ENCODE measurements at places on chromosomes 4 and X. TPM values are rescaled to one million over a fixed set of nuclear protein-coding genes. Genes with fewer than 3 reads are reported as not detected.

The ZNF674 gene
- 11.4 TPM for total RNA-seq

The PRDM8 gene
- total RNA-seq, result 50.3 TPM

The SLC49A3 gene
- total RNA-seq, result 3.5 TPM

The SORBS2 gene
- total RNA-seq, result 185 TPM

The CXorf49 gene
- not detected for total RNA-seq

The IGBP1 gene
- 74.4 TPM for total RNA-seq

The ARHGAP4 gene
- 37.3 TPM for total RNA-seq

The ASB5 gene
- 17.9 TPM for total RNA-seq

All from camera-type eye (tissue), 1 donor.